ENCODE measurements at places on chromosomes 4 and X.

DNA sequence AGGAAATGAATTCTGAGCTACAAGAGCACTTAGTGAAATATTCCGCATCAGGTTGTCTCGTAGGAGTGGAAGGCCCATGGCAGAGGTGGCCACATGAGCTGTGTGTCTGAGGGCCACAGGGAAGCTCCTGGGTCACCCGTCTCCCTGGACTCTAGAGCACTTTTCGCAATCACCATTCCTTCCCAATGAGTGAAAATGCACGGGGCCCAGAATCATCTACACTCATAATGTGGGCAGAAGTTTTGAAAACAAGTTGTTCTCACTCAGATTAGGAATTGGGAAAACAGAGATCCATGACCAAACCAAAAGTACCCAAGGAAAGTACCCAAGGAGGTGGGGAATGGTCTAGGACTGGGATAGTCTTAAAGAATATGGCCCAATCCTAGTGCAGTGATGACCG is 94.4 kb downstream of the SCD5 start:
- DNase-seq: no peak

DNA sequence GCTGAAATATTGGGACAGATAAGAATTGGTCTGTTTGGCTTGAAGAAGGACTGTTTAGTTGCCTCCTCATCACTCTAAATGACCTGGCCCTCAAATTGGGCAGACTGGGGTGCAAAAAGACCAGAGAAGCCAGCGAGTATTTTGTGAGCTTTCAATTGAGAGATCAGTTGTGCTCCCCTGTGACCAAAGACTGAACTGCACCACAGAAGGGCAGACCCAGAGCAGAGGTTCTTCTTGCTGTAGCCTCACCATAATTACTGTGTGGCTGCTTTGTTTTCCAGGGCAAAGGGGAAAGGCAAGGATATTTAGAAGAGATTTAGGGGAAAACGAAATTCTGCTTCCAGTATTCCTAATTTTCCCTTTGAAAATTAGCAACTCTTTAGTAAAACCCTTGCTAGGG is 104.0 kb upstream of the MBNL3 start:
- DNase-seq: no peak

- peak; percentile 5 for DNase-seq
Measured at GRCh38 chrX:74133156-74133796, 170.7 kb upstream of the ZCCHC13 start.

- no peak for DNase-seq
Measured at GRCh38 chrX:56785442-56785841, 56.4 kb downstream of the NBDY start.

DNA sequence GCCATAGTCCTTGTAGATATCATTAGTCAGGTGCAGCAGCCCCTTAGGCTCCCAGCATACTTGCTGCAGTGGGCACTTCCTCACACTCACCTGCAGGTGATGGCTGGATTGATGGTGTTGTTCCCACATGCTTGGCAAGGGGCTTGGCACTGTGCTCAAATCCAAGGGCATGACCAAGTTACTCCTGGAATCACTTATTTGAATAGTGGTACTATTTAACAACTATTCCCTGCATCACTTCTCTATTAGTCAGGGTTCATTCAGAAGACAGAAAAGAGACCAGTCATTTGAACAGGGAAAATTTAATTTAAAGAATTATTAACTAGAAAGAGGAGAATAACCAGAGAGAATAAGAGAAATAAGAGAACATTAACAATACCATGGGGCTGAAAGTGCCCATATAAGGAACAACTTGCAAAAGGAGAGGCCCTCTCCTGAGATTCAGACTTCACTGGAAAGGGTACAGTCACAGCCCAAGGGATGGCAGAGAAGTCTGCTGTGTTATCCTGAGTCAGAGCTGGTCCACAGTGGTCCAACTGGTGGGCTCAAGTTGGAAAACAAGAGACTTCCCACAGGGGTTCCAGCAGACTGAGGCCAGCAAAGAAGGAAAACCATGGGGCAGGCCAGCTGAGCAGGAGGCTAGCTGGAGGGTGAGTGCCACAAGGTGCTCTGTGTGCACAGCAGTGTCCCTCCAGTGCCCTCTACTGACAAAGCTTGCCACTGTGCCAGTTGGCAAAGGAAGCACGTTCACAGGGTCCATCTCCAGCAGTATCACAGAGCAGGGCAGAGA is 9.8 kb downstream of the SPP1 start:
- DNase-seq: no peak

GRCh38 chr4:84648863-84649647 is 66.1 kb downstream of the CDS1 start:
- no peak for DNase-seq

- no peak for DNase-seq
Measured at GRCh38 chr4:124111411-124111810, 601.1 kb downstream of the ANKRD50 start.

- no peak for DNase-seq
Measured at GRCh38 chrX:13219991-13220764, 99.7 kb downstream of the ATXN3L start.

DNA sequence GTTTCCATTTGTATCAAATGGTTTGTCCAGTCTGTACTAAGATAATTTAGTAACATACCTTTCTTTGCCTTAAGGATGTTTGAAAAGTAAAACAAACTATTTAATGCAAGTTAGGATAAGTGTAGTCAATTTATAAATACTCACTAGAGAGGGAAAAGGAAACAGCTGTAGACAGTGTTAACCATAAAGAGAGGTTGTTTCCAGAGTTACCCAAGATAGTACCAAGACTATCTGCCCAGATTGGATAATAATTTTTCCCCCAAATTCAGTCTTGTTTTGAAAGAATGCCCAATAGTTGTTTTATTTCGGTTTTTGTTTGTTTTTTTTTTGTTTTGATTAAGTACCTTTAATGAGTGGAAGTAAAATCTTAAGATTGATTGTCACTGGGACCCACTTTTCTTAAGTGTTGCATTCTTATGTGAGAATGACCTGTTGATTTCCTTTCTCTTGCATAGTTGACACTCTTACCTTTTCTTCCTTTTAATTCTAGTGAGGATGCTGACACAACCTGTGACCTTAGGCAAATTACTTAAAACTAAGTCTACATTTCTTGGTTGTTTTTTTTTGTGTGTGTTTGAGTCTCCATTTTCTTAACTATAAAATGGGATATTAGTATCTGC is 12.8 kb downstream of the AFF1 start:
- DNase-seq: no peak

- no peak for DNase-seq
Measured at GRCh38 chrX:1011691-1012283, 200.7 kb downstream of the CRLF2 start.

DNA sequence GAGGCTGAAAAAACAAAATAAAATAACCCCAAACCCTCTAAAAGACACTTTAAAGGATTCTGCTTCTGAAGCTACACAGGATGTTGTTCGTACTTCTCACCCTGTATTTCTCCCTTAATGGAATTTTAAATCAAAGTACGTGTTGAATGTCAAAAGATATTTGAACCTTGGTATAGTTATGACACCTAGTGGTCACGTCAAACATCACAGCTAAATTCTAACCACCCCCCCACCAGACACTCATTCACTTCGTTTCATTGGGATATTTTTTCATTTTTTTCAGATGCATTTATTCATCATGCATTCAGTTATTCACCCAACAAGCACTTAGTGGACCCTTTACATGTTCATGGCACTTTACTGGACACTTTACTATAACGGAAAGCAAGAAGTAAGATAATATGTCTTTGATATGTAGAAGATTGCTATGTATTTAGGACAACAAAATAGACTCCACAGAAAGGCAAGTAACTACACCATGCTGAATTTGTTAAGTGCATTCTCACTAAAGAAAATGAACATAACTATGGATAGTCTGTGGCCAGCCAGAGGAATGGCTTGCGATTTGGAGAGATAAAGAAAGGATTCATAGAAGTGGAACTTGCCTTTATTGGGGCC is 62.5 kb upstream of the GPR174 start:
- DNase-seq: no peak

DNA sequence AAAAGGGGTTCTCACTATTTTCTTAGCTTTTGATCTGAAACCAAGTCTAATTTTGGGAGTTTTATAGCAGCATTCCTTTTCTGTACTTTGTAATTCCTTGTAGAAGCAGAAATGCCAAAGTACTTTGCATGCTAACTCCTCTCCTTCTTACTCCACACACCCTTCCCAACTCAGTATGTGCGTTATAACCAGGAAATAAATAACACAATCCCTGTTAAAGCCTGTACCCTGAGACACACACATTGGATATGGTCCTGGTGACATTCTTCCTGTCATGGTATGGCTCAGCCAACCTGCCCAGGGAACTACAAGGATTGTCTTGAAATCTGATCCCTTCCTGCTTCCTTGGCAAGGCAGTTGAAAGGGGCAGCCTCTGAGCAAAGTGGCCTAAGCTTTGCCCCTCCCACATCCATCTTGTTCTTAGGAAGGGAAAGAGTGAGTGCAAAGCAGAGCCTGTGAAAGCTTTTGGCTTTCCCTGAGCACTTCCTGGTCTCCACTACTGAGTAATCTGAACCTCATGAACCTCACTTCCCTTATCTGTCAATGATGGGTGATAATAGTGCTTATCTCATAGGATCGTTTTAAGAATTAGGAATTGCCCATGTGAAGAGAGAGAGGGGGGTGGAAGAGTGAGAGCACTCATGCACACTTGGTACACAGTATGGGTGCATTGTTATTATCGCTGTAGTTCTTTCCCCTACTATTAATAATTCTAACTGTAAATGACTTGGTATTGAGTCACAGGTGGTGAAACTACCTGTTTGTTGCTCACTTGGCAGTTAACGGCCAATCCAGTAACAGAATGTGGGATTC is 109.3 kb downstream of the AFF2 start:
- DNase-seq: no peak

- no peak for DNase-seq
Measured at GRCh38 chrX:12954981-12955380, 19.9 kb upstream of the TMSB4X start.

GRCh38 chrX:129653971-129654651 is 645 bp downstream of the APLN start:
- no peak for DNase-seq
